Activated CD8-positive, alpha-beta memory T cell treated with anti-CD3 and anti-CD28 coated beads, Interleukin-2, amount 10 ng/mL, durations not matched to agents 7 days and 5 days (primary cell): ENCODE measurements at places on chromosomes 7 and 10.

DNA sequence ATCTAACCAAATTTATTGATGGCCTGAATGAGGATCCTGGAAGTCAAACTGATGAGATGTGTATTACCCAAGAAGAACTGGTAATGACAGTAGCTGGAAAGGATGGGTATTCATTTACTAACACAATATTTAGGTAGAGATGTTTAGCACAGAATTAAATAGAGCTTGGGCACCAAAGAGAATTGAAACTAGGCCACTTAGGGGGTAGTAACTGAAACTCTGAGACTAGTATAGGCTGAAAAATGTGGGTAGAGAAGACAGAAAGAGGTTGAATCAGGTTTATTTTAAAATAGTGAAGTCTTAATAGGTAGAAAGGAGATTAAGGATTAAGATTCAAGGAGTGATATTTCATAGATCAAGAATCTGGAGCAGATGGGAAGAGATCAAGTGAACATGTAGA lies 155.8 kb downstream of the MLLT10 start:
- DNase-seq, result no peak

GRCh38 chr10:44860811-44861736 lies 50.1 kb upstream of the TMEM72 start:
- no peak for DNase-seq

DNA sequence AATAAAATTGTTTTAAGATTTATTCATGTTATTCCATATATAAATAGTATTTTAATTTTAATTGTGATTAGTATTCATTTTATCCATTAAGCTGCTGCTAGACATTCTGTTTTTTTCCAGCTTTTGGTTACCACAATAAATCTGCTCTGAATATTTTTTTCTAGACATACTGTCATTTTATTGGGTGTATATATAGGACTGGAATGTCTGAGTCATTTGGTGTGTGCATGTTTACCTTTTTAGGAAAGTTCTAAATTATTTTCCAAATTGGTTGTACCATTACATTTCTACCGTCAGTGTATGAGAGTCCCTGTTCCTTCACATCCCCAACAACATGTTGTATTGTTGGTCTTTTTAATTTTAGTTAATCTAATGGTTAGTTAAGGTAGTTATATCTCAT lies 1138.1 kb downstream of the REEP3 start:
- DNase-seq, result no peak

- DNase-seq, result no peak
Observed at GRCh38 chr7:155203059-155203881, 94.4 kb upstream of the INSIG1 start.

DNA sequence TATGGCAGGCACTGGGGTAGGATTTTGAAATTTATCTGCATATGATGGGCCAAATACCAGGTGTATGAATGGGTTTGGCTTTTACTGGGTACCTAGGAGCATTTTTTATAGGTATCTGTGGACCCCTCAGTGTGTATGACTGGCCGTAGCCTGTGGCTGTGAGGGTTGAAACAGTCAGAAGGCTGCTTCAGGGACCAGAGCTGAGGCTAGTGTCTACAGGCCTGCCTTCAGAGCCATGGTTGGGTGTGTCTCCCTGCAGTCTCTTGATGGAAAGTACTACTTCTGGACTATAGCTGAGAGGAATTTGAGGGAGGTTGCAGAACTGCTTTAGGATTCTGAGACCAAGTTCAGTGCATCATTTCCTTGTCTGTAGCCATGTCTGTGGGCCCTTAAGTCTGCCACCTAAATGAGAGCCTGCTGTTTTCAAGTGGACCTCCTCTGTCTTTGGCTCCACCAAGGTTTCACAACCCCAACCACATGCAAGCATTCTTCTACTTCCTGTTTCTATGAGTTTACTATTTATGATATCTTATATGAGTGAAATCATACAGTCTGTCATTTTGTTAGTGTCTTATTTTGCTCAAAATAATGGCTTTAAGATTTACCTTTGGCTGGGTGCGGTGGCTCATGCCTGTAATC lies 19.9 kb upstream of the ZNF138 start:
- no peak for DNase-seq

- DNase-seq, result no peak
Observed at GRCh38 chr10:25934621-25935139, 651 bp downstream of the MYO3A start.

- no peak for DNase-seq
Observed at GRCh38 chr7:28573651-28574301, 161.5 kb downstream of the CREB5 start.

- no peak for DNase-seq
Observed at GRCh38 chr7:137983323-137984008, 18.4 kb downstream of the CREB3L2 start.

GRCh38 chr7:46033592-46033991 lies 112.5 kb upstream of the IGFBP3 start:
- DNase-seq, result no peak

DNA sequence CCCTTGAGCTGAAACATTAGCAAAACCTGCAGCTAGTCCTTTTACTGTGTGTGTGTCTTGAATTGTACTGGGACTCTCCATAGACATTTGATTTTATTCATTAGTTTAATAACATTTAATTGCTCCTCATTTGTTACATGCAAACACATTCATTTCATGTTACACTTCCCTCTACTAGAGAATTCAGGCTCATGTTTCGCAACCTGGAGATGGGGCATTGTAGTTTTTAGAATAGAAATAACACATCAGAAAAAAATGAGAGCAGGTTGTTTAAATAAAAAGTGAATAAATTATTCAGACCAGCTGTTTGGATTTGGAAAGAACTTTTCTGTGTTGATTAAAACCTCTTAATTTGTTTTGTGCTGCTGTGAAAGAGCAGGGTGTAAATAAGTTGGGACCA lies 243.9 kb downstream of the ETV1 start:
- no peak for DNase-seq

DNA sequence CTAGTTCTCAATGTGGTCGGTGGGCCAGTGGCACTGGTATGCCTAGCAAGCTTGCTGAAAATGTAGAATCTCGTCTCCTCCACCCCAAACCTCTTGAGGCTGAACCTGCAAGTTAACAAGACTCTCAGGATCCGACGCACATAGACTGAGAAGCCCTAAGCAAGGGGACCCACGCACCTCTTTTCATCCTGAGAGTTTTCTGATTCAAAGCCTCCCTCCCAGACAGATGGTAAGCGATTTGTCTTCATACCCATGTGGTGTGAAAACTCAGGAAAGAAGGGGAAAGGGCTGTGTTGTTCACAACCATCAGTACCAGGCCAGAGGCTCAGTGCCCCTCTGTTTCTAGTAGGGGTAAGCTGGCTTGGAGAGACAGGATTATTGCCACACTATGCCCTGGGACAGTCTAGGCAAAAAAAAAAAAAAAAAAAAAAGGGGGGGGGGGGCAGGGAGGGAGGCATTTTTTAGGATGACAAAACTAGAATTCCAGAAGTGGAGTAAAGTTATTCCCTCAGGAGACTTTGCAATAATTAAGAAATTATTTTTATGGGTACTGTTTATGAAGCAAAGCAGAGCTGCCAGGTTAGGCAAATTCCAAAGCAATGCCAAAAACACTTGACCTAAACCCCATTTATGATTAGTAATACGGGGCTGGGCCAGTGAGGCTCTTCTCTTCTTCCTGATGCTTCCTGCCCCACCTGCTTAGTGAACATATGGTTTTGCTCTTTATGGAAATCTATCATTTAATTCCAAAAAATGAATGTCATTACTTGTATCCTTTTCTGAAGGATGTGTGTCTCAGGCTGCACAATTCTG lies 117.6 kb upstream of the PDLIM1 start:
- no peak for DNase-seq

DNA sequence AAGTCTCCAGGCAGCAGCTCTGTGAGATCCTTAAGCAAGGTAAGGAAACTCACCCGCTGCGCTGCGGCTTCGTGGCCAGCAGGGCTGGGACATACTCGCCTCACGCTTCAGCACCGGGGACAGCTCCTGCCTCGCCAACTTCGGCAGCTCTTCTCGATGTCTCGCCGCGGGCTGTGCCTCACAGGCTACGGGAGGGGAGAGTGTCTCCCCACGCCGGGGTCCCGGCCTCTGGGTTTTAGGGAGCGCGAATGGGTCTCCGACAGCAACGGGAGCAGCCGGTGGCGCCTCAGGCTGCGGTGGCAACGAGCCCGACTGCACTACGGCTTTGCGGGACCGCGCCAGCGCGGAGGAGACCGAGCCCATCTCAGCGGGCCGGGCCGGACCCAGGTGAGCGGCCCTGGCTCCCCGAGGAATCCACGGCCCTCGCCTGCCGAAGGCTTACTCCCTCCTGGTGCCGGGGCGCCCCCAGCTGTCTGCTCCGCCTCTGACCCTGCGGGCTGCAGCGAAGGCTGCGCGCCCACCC lies 62.4 kb downstream of the LSM5 start:
- DNase-seq, result peak; percentile 77

- DNase-seq, result no peak
Observed at GRCh38 chr7:30244340-30244739, 40.1 kb upstream of the ZNRF2 start.

- no peak for DNase-seq
Observed at GRCh38 chr10:109889867-109890266, 33.4 kb downstream of the XPNPEP1 start.

DNA sequence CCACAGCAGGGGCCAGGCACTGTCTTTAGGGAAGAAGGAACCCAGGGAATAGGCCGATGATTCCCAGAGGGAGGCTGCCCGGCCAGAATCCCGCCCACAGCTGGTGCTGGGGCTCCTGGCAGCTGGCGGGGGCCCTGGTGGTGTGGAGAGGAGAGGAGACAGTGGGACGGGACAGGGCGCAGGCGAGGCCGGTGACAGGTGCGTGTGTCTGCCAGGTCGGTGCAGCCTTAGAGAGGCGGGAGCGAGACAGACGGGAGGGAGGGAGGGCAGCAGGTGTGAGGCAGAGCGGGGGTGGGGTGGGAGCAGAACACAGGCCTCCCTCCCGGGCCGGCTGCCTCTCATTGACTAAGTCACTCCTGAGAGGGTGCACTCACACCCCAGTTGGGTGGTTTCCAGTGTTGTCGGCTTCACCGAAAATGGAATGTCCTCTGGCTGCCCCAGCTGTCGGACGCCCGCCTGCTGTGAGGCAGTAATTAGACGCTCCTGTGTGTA lies 55.2 kb downstream of the ELFN1 start:
- DNase-seq, result no peak

- no peak for DNase-seq
Observed at GRCh38 chr7:40350100-40350499, 215.3 kb downstream of the SUGCT start.

- no peak for DNase-seq
Observed at GRCh38 chr7:138015096-138015495, 13.2 kb upstream of the CREB3L2 start.

DNA sequence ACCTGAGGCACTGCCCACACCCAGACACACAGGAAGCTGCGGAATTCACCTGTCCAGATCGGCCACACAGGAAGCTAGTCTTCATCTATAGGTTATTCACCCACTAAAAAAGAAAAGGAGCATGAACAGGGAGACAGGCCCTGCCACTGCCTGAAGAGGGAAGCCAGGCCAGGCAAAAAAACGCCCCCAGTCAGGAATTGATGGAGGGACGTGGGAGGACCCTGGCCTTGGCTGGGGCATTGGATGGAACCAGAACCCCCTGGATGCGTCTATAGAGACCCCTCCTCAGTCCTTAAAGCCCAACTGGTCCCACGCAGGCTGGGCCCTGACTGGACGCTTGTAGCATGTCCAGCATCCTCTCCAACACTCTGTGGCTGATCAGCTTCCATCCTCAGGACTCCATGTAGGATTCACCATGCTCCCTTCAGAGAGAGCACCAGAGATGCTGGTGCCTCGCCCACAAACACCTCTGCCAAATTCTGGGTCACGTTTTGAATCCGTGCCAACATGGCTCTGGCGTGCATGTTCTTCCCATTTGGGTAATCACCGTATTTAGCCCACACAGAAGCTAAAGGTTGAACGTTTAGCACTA lies 259.3 kb upstream of the TCERG1L start:
- DNase-seq, result peak; percentile 22

DNA sequence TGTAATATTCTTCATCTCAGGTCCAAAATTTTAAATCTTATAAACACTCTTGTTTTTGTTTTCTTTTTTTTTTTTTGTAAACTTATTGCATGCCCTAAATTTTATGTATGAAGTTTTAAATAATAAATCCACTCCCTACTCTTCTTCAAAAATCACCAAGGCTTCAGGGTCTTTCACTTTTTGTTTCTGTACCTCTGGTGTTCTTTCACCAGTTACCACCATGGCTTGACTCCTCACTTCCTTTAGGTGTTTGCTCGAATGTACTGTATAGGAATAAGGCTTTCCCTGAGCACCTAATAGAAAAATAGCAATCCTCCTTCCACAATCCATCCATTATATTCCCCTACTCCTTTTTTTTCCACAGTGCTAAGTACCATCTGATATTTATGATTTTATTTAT lies 962.8 kb upstream of the POT1 start:
- no peak for DNase-seq

GRCh38 chr7:142413280-142414000 lies 155.6 kb upstream of the PRSS58 start:
- DNase-seq, result no peak

DNA sequence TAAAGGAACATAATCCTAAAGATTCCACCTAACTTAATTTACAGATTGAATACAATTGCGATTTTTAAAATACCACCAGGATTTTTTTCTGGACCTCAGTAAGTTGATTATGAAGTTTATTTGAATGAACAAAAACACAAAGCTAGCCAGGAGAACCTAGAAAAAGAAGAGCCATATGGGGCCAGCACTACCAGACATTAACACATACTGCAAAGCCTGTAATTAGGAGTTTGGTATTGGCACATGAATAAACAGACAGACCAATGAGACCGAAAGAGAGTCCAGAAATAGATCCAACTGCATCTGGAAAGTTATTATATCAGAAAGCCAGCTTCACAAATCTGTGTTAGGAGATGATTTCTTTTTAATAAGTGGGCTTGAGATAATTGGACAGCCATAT lies 105.5 kb upstream of the CHST15 start:
- no peak for DNase-seq

GRCh38 chr7:82760831-82761230 lies 317.3 kb upstream of the CACNA2D1 start:
- DNase-seq, result no peak

DNA sequence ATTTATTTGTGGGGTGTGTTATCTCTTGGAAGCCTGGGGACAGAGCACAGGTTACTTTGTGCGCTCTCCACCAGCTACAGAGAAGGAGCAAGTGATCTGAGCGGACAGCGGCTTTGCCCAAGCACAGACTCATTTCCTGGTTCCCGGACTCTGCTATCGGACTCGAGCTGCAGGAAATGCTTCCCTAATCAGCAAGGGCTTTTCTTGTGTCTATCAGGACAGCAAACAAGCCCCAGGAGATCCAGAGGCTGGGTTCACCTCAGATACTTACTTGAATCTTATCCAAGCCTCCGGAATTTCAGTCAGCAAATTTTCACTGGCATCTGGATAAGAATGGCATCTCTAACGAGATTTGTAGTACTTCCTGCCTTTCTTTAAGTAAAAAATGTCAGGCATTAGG lies 27.8 kb downstream of the MRC1 start:
- DNase-seq, result no peak

- DNase-seq, result no peak
Observed at GRCh38 chr7:50505553-50506210, 55.5 kb upstream of the FIGNL1 start.
